Smooth muscle cell of bladder (primary cell): ENCODE measurements at places on chromosomes 3 and 15. TPM values are rescaled to one million over a fixed set of nuclear protein-coding genes. Genes with fewer than 3 reads are reported as not detected.

Gene NEK11
- total RNA-seq: 4.7 and 6.1 TPM in 2 replicates

Gene PLSCR2
- total RNA-seq: not detected in 2 replicates

Gene TMEM158
- total RNA-seq: 21.2 and 35.7 TPM in 2 replicates

Gene CCR9
- not detected in 2 replicates for total RNA-seq

Gene ALS2CL
- total RNA-seq: 0.85 and 1.2 TPM in 2 replicates

Gene CAV3
- total RNA-seq: not detected in 2 replicates

Gene HHATL
- total RNA-seq: not detected in 2 replicates

Gene WDR93
- under 0.01 and 0.14 TPM in 2 replicates for total RNA-seq

Gene ANKUB1
- total RNA-seq: not detected in 2 replicates

Gene SPSB4
- total RNA-seq: not detected in 2 replicates
